ENCODE measurements at places on chromosomes 5 and 9.

- no peak for DNase-seq
Measured at GRCh38 chr5:14628346-14628745, 36.2 kb upstream of the OTULIN start.

- no peak for DNase-seq
Measured at GRCh38 chr5:142819292-142819691, 49.1 kb downstream of the ARHGAP26 start.

DNA sequence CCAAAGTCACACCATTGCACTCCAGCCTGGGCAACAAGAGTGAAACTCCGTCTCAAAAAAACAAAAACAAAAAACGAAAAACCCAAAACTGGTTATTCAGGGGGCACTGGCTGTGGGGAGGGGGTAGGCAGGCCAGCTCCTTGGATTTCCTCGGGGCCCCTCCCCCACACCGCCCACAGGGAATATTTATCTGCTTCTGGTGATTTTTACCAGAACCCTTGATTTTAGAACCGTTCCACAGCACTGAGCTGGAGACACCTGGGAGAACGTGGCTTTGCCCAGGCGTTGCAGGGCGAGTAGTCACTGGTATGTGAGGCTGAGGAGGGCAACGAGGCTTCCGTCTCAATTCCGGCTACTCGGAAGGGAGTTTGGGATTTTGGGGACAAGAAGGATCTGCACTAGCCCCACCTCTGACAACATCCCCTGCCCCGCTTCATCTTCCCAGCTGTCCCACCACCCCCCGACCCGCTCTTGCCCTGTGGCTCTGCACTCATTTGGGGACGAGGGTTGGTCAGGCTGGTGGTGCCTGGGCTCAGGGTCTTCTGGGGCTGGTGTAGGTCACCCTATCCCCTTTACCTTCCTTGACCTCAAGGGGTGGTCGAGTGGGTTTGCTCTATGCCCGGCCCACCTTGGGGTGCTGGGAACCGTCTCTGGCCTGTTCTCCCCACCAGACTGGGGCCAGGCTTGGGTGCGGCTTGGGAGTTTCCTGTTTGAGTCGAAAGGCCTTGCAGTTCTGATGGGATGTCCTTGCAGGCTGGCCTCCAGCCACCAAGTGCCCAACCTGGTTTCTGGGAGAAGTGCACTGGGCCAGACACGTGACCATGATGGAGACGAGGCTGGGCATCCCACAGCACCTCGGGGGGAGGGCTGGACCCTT lies 3.5 kb downstream of the AHRR start:
- no peak for DNase-seq

- no peak for DNase-seq
Measured at GRCh38 chr9:95870906-95871305, 4.6 kb upstream of the ERCC6L2 start.

GRCh38 chr5:143318270-143318669 lies 85.2 kb downstream of the NR3C1 start:
- no peak for DNase-seq

DNA sequence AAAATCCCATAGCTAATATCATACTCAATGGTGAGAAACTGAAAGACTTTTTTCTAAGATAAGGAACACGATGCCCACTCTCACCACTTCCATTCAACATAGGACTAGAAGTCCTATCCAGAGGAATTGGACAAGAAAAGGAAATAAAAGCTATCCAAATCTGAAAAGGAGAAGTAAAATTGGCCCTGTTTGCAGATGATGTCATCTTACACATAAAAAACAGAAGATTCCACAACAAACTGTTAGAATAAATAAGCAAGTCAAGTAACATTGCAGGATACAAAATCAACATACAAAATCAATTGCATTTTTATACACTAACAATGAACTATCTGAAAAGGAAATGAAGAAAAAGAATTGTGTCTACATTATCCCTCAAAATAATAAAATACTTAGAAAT lies 308.0 kb downstream of the MCTP1 start:
- DNase-seq: no peak

DNA sequence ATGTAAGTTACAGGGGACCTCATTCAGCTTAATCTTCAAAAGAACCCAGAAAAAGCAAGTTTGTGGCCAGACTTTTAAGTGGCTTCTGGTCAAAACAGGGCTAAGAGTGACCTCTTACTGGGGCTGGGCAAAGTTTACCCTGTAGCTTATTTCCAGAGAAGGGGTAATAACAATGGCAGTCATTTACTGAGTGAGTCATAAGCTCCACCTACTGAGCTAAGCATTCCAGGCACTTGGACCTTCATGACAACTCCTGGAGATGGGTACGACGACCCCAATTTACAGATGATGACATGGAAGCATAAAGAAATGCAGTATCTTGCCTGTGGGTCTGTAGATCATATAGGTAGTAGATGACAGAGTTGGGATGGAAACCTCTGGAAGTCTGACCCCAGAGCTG lies 4.7 kb upstream of the GPR151 start:
- DNase-seq: no peak

GRCh38 chr5:157571357-157571827 lies 4.2 kb downstream of the ADAM19 start:
- no peak for DNase-seq

DNA sequence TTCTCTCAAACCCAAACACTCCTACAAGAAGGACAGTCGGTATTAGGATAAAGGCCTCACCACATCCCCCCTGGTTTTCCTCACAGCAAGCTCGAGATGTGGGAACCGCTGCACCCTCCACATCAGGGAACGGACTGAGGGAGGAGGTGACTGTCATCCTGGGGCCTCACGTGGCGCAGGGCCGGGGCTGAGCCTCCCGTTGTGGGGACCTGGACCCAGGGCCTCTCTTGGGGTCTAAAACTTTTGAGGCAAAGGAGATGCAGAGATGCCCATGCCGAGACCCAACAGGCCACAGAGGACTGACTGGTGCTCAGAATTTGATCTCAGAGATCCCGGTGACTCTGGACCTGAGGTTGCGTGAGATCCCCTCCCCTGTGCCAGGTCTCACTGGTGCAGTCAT lies 72.7 kb downstream of the MRPL36 start:
- no peak for DNase-seq

DNA sequence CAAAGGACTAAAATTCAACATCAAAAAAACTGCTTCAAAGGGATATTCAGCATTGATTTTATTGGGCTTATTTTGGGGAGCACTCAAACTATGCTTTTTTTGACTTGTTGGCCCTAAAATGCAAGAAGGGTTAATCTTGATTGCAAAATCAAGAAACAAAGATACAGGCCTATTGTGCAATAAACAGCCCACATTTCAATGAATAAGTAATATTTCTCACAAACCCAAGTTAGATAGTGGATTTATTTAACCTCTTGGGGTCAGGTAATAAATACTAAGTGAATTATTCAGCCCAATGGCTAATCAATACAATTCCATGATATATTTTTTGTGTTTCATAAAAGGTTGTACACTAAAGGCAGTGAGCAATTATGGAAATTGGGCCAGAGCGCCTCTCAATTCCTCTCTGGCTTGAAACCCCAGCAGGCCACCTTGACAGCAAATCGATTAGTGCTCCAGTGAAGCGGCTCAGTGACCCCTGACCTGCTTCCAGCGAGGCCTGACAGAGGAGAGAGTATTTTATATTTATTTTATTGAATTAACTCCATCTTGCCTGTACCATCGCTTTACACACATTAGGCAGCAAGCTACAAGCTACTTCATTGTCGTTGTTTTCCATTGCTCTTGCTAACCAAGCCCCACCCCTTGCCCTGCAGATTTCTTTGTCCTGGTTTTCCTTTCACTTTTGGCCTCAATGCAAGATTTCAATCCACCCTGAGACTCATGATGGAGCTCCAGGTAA lies 65.5 kb downstream of the EBF1 start:
- no peak for DNase-seq

DNA sequence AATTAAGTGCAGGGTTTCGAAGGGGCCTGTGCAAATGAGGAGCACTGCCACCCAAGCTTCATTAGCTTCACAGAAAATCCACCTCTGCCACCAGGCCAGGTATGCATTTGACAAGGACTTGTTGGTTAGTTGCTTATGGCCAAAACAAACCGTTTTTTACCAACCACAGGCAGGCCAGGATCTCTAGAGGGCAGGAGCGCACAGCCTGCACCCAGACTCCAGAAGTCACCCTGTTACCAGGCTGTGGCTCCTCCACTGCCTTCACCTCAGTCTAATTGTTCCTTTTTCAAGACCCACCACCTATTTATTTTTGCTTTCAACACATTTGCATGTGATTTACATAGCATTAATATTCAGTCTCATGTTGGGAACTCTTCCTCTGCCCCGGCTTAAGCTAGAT lies 78.3 kb upstream of the HSPA9 start:
- peak; percentile 40 for DNase-seq

GRCh38 chr5:171757853-171758535 lies 27.6 kb upstream of the SMIM23 start:
- DNase-seq: peak; percentile 94

- DNase-seq: no peak
Measured at GRCh38 chr9:87551772-87552217, 54.1 kb downstream of the DAPK1 start.

- no peak for DNase-seq
Measured at GRCh38 chr5:107126341-107126740, 544.4 kb downstream of the EFNA5 start.

Data from SW 1271 (cell line).